Spinal cord (tissue), 10 donors: ENCODE measurements at places on chromosomes 11 and 22. TPM values are rescaled to one million over a fixed set of nuclear protein-coding genes. Genes with fewer than 3 reads are reported as not detected.
A peak's percentile ranks its signal among the peaks of the same experiment; 100 is the strongest.

DNA sequence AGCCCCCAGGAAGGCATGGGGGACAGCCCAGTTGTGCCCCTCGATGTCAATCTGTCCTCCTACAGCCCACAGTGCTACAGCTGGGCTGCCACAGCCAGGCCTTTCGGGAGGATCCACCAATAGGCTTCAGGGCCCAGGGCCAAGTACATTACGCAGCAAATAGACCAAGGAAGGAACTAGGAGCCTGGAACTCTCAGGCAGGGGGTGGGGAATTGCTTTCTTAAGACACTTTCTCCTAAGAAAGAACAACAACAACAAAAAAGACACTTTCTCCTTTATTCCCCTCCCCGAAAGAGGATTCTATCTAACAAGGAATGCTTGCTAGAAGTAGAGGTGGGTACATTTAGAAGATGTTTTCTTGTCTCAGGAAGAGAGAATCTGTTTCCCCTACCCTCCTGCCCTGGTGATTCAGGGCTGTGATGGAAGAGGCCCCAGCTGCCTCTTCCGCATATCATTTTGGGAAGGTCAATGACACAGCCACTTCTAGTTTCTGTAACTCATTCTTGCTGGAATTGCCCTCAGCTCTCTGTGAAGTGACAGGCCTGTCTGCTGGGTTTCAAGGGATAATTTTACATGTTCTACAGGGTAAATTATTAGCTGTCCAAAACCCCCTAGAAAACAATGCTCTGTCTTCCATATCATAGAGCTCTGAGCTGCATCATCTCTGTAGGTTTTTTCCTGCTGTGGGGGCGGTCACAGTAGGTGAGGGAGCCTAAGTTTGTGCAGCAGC lies 6.0 kb upstream of the MALAT1 start:
- no peak for DNase-seq
- peak overlapping the region; percentile 98 for H3K27ac ChIP-seq
- H3K36me3 ChIP-seq = no peaks in the 10 kb centered on the region
- peaks cover 88% of the 10 kb centered on the region for H3K4me1 ChIP-seq
- no peak overlapping the region for H3K4me3 ChIP-seq

GRCh38 chr22:17698948-17699347 lies 60.4 kb downstream of the BCL2L13 start:
- H3K4me3 ChIP-seq = no peak overlapping the region
- peaks cover under 1% of the 10 kb centered on the region for H3K36me3 ChIP-seq
- no peaks in the 10 kb centered on the region for H3K4me1 ChIP-seq
- H3K27me3 ChIP-seq = no peaks in the 10 kb centered on the region

- H3K4me1 ChIP-seq = peaks cover 3% of the 10 kb centered on the region
- peak overlapping the region; percentile 17 for H3K4me3 ChIP-seq
- peaks cover 11% of the 10 kb centered on the region for H3K27me3 ChIP-seq
- DNase-seq = no peak
Observed at GRCh38 chr11:88508418-88508758, 170.9 kb upstream of the CTSC start.

DNA sequence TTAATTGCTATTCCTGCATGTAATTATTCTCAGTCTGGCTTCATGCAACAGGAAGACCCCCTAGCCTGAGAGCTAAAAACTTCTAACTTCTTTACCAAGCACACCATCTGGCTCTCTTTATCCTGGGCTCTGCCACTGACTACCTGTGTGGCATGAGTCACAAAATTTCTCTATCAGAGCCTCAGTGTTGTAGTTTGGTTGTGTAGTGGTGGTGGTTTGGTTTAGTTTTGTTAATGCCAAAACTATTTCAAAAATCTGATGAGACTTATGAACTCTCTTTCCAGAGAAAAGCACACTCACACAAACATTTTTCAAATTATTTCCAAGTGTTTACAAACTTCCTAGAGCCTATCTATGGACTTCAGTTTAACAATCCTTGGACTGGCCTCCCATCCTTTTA lies 7.5 kb upstream of the IL17RA start:
- H3K4me3 ChIP-seq = no peak overlapping the region
- no peak for DNase-seq
- no peaks in the 10 kb centered on the region for H3K27me3 ChIP-seq
- no peaks in the 10 kb centered on the region for H3K4me1 ChIP-seq
- no peaks in the 10 kb centered on the region for H3K36me3 ChIP-seq

DNA sequence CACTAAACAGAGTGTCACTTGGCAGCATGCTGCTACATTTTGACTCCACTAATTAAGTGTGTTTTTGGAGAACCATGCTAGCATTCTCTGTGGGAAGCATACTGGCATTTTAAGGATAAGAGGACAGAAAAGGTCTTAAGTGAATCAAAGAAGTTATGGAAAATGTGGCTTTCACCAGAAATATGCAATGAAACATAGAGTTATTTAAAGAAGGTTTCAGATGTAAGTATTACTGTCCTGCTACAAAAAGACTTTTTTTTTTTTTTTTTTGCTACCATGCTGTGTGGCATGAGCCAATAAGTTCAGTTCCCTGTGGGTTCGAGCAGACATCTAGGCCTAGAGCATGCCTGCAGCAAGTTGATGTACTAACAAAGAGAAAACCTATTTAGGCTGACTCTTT lies 187.6 kb downstream of the MSANTD4 start:
- H3K4me1 ChIP-seq = no peaks in the 10 kb centered on the region
- no peaks in the 10 kb centered on the region for H3K27me3 ChIP-seq
- H3K4me3 ChIP-seq = no peak overlapping the region
- H3K36me3 ChIP-seq = no peaks in the 10 kb centered on the region
- no peak for DNase-seq

DNA sequence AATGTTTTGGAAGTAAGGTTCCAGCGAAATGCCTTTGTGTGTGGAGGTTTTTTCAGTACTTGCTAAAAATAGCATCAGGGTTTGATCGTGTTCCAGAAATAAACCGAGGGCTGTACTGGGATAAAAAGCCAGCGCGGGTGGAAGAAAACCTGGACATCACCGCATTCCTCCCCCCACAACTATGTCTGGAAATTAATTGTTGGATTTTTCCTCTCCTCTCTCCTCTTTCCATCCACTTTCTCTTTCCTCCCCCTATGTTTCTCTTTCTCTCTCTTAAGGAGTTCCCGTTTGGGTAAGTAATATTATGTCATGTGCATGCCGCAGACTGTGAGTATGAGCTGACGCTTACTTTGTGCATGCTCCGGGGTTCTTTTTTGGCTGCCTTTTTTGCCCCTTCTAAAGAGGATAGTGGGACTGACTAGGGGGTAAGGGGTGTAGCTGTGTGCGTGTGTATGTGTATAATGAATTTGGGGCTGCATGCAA lies 104.2 kb upstream of the HSD17B12 start:
- peaks cover 55% of the 10 kb centered on the region for H3K27me3 ChIP-seq
- peak overlapping the region; percentile 53 for H3K4me3 ChIP-seq
- DNase-seq = no peak

DNA sequence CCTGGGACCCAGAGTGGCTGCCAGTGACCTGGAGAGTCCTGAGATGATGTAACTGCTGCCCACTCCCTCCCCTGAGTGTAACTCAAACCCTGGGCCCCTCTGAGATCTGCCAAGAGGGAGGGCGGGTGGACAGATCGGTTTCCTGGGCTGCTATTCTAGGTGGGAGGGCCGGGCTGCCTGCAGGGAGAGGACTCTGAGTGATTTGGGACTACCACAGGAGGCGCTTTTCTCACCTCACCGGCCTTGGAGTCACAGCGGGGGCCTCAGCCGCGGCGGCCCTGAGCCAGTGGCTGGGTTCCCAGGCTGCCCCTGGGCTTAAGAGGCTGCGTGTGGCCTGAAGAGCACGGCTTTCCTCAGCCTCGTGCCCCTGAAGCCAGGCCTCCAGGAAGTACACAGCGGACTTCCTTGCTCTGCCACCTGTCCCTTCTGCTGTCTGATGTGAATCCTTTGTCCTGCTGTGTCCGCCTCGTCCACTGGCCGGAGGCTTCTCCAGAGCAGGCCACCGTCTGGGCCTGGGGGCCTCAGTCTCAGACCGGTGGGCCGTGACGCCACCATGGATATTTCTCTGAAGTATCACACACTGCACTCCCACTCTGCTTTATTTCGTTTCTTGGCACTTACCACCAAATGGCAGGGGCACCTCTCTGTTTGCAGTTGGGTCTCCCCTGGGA lies 11.5 kb downstream of the RELT start:
- H3K4me1 ChIP-seq = peaks cover 68% of the 10 kb centered on the region
- H3K36me3 ChIP-seq = peaks cover 43% of the 10 kb centered on the region
- H3K27ac ChIP-seq = no peak overlapping the region
- H3K4me3 ChIP-seq = no peak overlapping the region

- no peak overlapping the region for H3K4me3 ChIP-seq
- peaks cover 7% of the 10 kb centered on the region for H3K36me3 ChIP-seq
- peaks cover 2% of the 10 kb centered on the region for H3K27me3 ChIP-seq
- no peak for DNase-seq
- peaks cover 39% of the 10 kb centered on the region for H3K4me1 ChIP-seq
Observed at GRCh38 chr22:37178350-37179125, 9.5 kb downstream of the C1QTNF6 start.

DNA sequence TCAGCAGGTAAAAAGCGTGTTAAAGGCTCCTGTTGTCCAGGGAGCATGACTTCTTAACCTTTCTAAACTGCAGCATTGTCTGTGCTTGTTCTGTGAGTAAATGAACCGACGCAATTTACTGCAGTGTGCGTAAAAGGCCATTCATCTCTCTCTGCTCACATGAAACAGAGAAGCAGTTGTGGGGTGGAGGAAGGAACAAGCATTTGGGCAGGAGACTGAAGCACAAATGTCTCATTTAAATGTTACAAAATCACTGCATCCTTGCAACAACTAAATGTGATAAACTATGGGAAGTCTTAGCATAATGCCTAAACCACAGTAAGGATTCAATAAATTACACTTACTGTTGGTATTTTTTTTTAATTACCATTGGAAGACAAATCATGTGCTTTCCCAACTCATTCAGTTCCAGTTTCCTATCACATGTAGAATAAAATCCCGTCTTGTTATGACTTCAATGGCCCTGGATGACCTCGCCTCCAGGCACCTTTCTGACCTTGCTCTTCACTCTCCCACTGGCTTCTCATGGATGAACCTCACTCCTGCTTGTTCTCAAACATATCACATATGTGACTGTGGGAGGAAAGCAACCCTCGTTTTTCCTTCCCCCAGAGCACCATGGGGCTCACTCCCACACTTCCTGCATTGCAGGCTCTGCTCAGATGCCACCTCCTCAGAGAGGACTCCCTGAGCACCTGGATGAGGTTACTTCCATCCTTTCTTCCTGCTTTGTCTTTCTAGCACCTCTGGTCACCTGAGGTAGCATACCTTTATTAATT lies 21.6 kb upstream of the RFPL2 start:
- H3K27me3 ChIP-seq = no peaks in the 10 kb centered on the region
- DNase-seq = no peak
- no peak overlapping the region for H3K4me3 ChIP-seq
- peaks cover 3% of the 10 kb centered on the region for H3K4me1 ChIP-seq

DNA sequence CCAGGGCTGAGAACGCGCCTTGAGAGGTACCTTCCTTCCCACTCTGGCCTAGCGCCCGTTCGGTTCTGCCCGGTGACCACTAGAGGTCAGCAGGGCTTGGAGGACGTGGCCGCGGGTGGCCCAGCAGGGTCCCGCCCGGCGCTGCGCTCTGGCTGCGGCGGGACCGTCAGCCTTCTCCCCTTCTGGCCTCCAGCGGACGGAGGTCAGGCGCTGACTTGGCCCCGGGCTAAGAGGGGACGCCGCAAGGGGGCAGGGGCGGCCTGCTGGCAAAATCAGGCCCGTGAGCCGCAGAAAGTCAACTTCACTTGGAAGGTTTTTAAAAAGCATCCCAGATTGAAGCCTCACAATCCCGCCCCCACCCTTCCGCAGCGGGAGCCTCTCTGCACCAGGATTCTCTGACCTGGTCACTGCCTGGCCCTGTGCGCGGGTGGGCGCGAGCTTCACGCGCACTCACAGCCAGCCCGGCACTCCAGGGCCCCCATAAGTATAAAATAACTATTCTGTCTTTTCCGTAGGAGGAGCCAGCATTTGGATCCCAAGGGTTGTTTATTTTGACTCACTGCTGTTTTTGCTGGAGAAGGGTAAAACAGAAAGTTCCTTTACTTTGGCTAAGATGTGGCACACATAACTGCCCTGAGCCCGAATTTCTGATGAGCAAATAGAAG lies 23.2 kb upstream of the ZBTB16 start:
- peak overlapping the region; percentile 7 for H3K27ac ChIP-seq
- H3K36me3 ChIP-seq = no peaks in the 10 kb centered on the region
- peaks cover 23% of the 10 kb centered on the region for H3K4me1 ChIP-seq
- peak overlapping the region; percentile 18 for H3K4me3 ChIP-seq

- DNase-seq = peak; percentile 90
- H3K36me3 ChIP-seq = peaks cover 24% of the 10 kb centered on the region
- H3K27ac ChIP-seq = no peak overlapping the region
- peaks cover 3% of the 10 kb centered on the region for H3K4me1 ChIP-seq
- H3K4me3 ChIP-seq = no peak overlapping the region
- no peaks in the 10 kb centered on the region for H3K27me3 ChIP-seq
Observed at GRCh38 chr11:78228467-78228866, 39.7 kb downstream of the USP35 start.

DNA sequence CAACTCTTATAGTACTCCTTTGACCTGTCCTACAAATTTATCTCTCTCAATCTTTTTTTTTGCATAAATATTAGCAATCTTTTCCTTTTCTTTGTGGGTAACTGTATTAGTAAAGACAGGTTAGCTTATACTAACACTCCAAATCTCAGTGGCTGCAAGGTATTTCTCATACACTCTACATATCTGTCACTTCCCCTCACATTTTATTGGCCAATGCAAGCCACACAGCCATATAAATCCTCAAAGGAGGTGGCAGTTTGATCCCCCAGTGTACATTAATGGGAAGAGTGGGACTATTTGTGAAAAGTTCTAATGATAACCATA lies 42.6 kb upstream of the EED start:
- H3K27ac ChIP-seq = no peak overlapping the region
- H3K4me1 ChIP-seq = no peaks in the 10 kb centered on the region
- DNase-seq = no peak
- H3K4me3 ChIP-seq = peak overlapping the region; percentile 31
- no peaks in the 10 kb centered on the region for H3K27me3 ChIP-seq

WT1 gene
- total RNA-seq = 0.69 TPM

- no peaks in the 10 kb centered on the region for H3K27me3 ChIP-seq
- H3K4me1 ChIP-seq = no peaks in the 10 kb centered on the region
Observed at GRCh38 chr11:90822996-90823395, 600.1 kb upstream of the CHORDC1 start.

GRCh38 chr22:45872659-45873263 lies 104.2 kb downstream of the WNT7B start:
- no peak overlapping the region for H3K27ac ChIP-seq
- H3K36me3 ChIP-seq = peaks cover 10% of the 10 kb centered on the region
- DNase-seq = no peak
- H3K4me1 ChIP-seq = peaks cover 27% of the 10 kb centered on the region
- H3K4me3 ChIP-seq = no peak overlapping the region

- H3K27ac ChIP-seq = no peak overlapping the region
- H3K27me3 ChIP-seq = no peaks in the 10 kb centered on the region
- no peak overlapping the region for H3K4me3 ChIP-seq
- DNase-seq = no peak
- H3K4me1 ChIP-seq = no peaks in the 10 kb centered on the region
Observed at GRCh38 chr11:43021466-43021865, 290.3 kb upstream of the API5 start.

DNA sequence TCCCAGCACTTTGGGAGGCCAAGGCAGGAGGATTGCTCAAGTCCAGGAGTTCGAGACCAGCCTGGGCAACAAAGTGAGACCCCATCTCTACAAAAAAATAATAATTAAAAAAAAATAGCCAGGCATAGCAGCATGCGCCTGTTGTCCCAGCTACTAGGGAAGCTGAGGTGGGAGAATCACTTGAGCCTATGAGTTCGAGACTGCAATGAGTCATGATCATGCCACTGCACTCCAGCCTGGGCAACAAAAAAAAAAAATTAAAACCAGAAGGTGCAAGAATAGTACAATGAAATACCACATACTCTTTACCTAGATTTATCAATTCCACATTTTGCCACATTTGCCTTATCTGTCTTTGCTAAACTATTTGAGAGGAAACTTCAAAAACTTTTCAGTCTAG lies 8.2 kb downstream of the DPF2 start:
- no peak overlapping the region for H3K4me3 ChIP-seq
- no peak for DNase-seq
- H3K4me1 ChIP-seq = no peaks in the 10 kb centered on the region
- H3K27me3 ChIP-seq = no peaks in the 10 kb centered on the region
- H3K27ac ChIP-seq = no peak overlapping the region

CEP126 gene
- 17.5 TPM for total RNA-seq
